ENCODE measurements at places on chromosomes 7 and 10. TPM values are rescaled to one million over a fixed set of nuclear protein-coding genes. Genes with fewer than 3 reads are reported as not detected.
A peak's percentile ranks its signal among the peaks of the same experiment; 100 is the strongest.

DNA sequence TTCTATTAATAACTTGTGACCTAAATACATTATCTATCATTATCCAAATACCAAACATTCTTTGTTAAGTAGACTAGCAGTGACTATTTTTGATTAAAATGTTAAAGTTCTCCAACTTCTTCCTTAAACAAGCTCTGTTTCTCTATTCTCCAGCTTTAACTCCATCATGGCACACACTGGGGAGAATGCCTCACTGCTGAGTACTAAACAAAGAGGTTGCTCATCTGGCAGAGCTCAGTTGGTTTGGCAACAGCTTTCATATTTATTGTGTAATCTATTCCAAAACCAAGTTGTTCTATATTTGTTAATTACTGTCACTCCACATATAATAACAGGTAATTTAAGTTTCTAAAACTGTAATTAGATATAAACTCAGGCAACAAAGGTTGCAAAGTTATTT, 89.6 kb downstream of the USP6NL start:
- DNase-seq: no peak

DNA sequence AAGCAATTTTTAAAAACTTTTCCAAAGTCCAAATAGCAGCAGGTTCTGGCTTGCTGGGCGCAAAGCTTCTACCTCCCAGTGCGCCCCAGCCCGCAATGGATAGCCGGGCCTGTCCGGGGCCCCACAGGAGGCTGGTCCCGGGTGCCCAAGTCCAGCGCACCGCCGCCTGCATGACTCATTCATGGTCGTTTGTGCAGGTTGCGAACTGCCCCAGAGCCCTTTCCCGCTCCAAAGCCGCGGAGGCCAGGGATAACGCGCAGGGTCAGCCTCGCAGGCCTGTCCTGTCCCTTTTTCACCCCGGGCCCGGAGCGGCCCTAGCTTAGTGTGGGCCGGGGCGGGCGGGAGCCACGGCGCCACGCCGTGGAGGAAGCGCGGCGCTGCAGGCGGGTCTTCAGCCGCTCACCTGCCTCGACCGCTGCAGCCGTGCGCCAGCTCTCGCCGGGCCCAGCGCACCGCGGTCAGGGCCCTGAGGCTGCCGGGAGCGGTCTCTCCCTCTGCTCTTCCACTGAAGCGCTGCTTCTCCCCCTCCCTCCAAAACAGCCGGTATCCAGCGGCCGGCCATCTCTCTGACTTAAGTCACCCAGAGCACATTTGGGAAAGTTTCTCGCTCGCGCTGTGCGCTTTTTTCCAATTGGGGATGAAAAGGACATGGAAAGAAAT, 1.7 kb upstream of the EGR2 start:
- peak; percentile 65 for DNase-seq

- no peak for DNase-seq
Measured at GRCh38 chr7:7176406-7177043, 5.8 kb upstream of the C1GALT1 start.

GRCh38 chr10:24251547-24251946, 42.6 kb downstream of the KIAA1217 start:
- DNase-seq: no peak

- no peak for DNase-seq
Measured at GRCh38 chr7:124728610-124729009, 37.0 kb downstream of the GPR37 start.

DNA sequence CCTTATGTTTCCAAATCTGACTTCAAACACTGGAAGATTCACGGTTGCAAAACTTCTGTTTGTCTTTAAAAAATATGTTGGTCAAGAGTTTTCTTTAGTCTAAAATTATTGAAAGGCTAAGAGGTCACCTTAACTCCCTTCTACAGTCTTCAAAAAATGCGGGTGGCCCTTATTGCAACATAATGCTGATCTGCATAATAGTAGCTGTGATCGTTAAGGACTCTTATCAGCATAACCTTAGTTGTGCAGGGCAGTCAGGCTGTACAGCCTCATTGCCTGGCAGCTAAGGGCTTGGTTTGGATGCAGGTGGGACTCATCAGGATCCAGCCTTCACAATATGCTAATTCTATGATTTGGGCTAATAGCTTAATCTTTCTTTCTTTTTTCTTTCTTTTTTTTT, 15.0 kb downstream of the KIAA1217 start:
- no peak for DNase-seq

DNA sequence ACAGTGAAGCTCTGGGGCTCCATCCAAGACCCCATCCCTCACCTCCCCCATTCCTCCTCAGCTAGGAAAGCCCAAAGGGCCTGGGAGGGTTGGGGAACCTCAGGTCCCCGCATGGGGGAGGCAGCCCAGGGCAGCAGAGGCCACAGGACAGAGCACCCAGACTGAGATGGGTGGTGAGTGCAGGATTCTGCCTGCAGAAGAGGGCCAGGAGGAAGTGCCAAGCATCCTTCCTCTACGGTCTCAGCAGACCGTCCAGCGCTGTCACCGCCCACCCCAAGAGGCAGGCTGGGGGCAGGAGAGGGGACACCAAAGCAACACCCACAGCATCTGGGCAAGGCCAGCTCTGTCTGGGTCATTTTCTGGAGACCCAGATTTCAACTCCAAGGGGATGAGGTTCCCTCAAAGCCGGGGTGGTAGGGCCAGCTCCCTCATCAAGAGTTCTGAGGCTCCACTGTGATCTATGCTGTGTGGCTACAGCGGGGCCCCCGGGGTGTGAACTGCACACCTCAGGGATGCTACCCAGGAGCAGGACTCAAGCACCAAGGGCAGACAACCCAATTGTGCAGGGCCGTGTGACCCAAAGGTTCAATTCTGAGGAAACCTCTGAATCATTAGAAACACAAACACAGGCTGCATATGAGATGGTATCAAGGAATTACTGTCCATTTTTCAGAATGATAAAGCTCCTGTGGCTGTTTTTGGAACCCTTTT, 46.8 kb downstream of the CAMK2B start:
- DNase-seq: no peak

DNA sequence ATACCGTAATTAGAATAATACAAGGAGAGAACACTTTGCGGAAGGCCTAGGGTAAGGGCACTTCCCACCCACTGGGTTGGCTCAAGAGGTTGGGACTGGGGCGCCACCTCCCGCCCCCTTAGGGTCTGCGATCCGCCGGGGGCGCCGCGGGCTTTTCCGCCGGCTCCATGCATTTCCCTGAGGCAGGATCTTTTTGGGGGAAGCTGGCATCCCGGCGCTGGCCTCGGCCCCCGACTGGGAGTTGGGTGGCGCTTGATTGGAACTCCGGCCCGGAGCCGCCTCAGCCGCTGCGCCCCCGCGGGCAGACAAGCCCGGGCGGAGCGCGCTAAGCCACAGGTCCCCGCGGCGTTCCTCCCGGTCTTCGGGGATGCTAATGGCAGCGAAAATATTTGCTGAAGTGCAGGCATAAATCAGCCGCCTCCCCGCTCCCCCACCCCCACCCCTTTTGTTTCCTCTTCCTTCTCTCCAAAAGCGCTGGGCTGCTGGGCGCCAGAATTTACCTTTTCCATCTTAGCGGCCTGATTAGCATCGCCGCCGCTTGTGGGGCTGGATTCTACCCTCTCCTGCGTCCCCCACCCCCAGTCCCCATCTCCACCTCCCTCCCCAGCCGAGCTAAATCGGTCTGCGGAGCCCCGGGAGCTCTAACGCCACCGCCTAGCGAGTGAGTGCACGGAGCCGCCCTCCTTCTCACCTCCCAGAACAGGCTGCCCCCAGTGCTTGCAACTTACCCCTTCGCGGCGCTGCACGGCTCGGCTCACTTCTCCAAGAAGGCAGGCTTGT, 5.1 kb downstream of the UNC5B start:
- DNase-seq: no peak

GRCh38 chr10:123560301-123561140, 105.6 kb upstream of the GPR26 start:
- DNase-seq: no peak

- DNase-seq: no peak
Measured at GRCh38 chr10:3468919-3469638, 296.5 kb upstream of the PITRM1 start.

Gene ADCYAP1R1
- 1.5 TPM for polyA plus RNA-seq

DNA sequence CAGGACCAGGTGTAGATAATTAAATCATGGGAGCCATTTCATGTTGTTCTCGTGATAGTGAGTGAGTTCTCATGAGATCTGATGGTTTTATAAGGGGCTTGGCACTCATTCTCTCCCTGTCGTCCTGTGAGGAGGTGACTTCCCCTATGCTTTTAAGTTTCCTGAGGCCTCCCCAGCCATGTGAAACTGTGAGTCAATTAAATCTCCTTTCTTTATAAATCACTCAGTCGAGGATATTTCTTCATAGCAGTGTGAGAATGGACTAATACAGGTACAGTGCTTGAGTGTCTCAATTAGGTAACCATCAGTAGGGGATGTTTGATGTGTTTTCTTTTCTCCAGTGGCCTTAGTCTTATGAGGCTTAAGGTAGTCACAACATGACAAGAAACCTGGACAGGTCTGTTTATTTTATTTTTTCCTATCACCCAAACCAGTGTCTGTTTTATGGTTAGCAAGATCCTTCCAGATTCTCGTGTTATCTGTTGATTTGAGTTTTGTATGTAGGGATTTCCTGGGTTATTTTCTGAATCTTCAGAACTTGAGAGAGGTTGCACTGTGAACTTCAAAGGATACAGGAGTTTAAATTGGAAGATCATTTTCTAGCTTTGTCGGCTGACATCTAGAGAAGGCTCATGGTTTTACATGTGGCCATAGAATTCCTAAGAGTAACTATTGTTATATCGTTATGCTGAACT, 32.1 kb downstream of the UMAD1 start:
- no peak for DNase-seq

Gene PPP1R3C
- 40.5 TPM for polyA plus RNA-seq

DNA sequence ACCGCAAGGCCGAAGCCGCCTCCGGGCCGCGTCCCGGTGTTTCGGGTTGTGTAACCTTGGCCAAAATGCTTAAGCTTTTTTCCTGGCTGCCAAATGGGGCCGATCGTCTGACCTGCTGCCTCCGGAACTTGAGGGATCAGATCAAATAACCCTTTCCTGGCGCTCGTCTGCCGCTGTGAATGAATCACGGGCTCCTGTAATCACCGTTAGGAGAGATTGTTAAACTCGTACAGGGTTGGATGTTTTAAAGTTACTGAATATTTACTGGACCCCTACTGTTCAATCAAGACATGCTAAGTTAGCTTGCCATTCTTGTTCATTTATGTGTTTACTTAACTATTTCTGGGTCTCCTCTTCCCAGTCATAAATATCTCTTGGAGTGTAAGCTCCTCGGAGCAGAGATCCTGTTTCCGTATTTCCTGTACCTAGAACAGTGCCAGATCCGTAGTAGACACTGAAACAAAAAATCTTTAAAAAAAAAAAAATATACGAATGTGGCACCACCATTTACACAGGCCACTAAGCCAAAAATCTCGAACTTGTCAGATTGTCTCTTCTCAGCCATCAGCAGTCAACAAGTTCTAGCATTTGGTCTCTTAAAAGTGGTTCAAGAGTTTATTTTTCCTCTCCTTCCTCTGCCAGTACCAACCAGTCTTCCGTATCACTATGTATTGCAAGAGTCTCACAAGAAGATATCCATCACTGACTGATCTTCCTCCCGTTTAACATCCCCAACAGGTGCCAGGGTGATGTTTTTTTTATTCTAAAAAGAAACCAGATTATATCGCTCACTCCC, 650 bp upstream of the TM9SF3 start:
- DNase-seq: peak; percentile 43

Gene AGAP4
- polyA plus RNA-seq: 36.1 TPM

GRCh38 chr7:61576-62360, 130.6 kb upstream of the FAM20C start:
- DNase-seq: no peak

- DNase-seq: no peak
Measured at GRCh38 chr10:74705358-74705980, 120.9 kb upstream of the KAT6B start.

Gene ZP3
- 8.6 TPM for polyA plus RNA-seq

- DNase-seq: no peak
Measured at GRCh38 chr10:22246680-22247391, 29.0 kb upstream of the EBLN1 start.

Gene LOXL4
- polyA plus RNA-seq: 4.0 TPM

GRCh38 chr7:97006055-97006815, 882 bp downstream of the DLX6 start:
- DNase-seq: no peak

DNA sequence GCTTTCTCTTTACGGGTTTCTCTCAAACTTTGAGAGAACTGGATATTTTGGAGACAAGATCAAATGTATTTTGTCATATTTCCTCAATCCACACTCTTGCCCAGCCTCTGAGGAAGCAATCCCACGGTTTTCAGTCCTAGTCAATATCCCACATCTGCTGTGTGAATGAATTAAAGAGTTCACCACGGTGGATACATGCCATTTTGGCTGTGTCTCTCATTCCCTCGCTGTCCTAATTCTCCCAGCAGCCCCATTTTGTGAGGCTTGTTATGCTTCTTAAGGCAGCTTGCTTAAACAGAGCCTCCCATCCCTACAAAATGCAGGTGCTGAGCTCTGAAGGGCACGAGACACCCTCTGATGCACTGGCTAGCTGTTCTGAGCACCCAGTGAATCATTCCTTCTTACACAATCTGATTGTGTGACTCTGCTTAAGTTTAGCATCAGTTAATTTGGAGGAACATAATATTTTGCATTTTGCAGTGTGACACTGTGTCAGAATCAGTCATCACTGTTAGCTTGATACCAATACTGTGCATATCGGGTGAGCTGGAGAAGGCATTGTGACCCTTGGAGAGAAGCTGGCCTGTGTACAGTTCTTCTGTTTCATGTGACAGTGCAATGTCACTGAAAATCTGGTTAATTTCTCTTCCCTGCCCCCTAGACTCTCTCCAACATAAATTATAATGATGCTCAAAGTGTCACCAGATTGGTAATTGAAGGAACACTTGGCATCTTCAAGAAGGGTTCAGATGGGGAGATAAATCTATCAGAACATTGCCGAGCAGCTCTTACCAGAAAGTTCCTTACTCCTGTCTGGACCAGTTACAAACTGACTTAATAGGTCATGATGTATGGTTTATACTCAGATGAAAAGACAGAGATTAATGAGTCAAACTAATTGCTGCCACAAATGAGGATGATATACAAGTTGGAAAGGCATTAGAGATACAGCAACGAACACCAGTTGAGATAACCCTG, 103.7 kb upstream of the AOAH start:
- no peak for DNase-seq

DNA sequence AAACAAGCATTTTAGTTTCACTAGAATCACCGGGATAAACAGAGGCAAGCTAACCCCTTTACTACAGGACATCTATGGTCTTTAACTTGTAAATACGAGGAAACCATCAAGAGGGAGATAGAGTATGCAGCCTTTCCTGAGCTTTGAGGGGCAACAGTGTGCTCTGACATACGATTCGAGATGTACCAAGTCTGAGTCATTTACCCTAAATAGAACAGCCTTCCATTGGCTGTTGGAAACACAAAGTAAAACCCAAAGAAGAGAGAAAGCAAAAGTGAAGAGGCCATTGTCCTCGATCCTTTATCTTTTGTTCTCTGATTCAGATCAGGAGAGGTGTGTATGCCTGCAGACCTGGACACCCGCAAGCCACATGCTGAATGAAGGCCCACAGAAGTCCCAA, 289.5 kb downstream of the KCNMA1 start:
- DNase-seq: no peak

Gene FAM180A
- polyA plus RNA-seq: not detected

Gene COL17A1
- polyA plus RNA-seq: 0.65 TPM

DNA sequence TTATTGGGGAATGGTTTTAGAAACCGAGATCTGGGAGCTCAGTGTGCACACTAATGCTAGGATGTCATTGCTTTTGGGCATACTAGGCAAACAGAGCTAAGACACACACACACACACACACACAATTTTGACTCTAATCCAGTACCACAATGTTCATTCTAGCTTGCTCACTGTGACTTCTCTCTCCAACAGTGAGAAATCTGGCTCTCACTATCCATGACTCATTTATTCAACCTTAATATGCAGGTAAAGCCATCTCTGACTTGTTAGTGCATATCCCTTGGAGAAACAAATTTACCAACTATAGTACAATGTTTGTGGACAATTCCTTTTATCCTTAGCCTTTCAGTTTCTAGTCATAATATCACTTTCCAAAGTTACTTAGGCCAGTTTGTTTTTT, 5.9 kb upstream of the BMS1 start:
- no peak for DNase-seq

All from renal cortex interstitium (tissue), 15 donors.